ENCODE measurements at places on chromosomes 3 and 15. TPM values are rescaled to one million over a fixed set of nuclear protein-coding genes. Genes with fewer than 3 reads are reported as not detected.

The PLXNB1 gene
- total RNA-seq, result 160 TPM

GRCh38 chr3:158086776-158087175 lies 19.4 kb downstream of the SHOX2 start:
- no peaks in the 10 kb centered on the region for H3K36me3 ChIP-seq
- no peaks in the 10 kb centered on the region for H3K27me3 ChIP-seq
- H3K27ac ChIP-seq, result no peak overlapping the region
- H3K4me3 ChIP-seq, result no peak overlapping the region

The DAZL gene
- not detected for total RNA-seq

- H3K4me3 ChIP-seq, result no peak overlapping the region
- no peak for DNase-seq
- H3K36me3 ChIP-seq, result no peaks in the 10 kb centered on the region
- no peaks in the 10 kb centered on the region for H3K27me3 ChIP-seq
- H3K4me1 ChIP-seq, result no peaks in the 10 kb centered on the region
These were observed 38.6 kb downstream of the MGA start for GRCh38 chr15:41698779-41699178.

DNA sequence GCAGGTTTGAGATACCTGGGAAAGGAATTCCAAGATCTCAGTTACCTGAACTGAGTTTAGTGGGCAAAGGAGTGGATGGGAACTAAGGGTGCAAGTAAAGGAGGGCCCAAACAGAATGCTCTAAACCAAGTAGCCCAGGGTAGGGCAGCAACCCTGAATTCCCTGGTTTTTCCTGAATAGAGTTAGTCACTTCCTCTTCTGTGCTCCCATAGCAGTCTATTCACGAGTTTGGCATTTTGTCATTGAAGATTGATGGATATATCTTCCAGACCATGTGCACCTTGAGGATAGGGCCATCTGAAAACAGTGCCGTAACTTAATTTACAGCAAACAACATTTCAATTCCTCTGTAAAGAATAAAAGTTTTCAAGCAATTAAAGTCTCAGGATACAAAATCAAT lies 18.5 kb upstream of the PTX3 start:
- H3K27me3 ChIP-seq, result no peaks in the 10 kb centered on the region
- H3K36me3 ChIP-seq, result no peaks in the 10 kb centered on the region
- no peak for DNase-seq
- H3K27ac ChIP-seq, result no peak overlapping the region
- no peaks in the 10 kb centered on the region for H3K4me1 ChIP-seq

The CFAP20DC gene
- not detected for total RNA-seq

The DPPA2 gene
- total RNA-seq, result not detected

- no peak for DNase-seq
- H3K27ac ChIP-seq, result no peak overlapping the region
- H3K27me3 ChIP-seq, result no peaks in the 10 kb centered on the region
- no peaks in the 10 kb centered on the region for H3K4me1 ChIP-seq
These were observed 219.7 kb upstream of the SGO1 start for GRCh38 chr3:20405744-20406143.

- H3K27ac ChIP-seq, result peak overlapping the region; percentile 84
- DNase-seq, result no peak
- no peak overlapping the region for H3K4me3 ChIP-seq
- H3K27me3 ChIP-seq, result no peaks in the 10 kb centered on the region
- no peaks in the 10 kb centered on the region for H3K36me3 ChIP-seq
These were observed 256.0 kb upstream of the ZPLD1 start for GRCh38 chr3:102178817-102179216.

DNA sequence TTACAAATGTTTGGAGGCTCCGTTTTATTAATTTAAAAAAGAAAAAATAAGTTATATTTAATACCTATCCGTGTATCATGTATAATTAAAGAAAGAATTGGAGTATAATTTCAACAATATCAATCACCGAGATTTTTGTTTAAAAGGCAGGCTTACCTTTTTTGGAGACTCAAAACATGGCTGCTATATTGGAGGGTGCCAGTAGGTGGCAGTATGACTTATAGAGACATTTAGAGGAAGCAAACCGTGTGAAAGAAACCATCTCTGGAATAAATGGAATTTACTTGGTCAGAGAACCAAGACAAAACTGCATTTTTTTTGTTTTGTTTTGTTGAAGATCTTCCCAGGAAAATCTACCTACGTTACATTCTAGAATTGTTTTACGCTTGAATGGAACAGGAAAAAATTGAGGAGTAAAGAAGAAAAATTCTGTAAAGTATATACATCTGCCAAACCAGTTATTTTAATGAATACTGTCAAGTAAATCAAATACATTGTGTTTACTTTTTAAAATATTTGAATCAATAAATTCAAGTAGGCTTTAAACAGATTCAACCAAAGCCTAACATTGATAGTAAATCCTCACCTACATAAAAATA lies 802.6 kb upstream of the ALCAM start:
- H3K27ac ChIP-seq, result no peak overlapping the region
- H3K4me1 ChIP-seq, result no peaks in the 10 kb centered on the region
- DNase-seq, result peak; percentile 78
- no peak overlapping the region for H3K4me3 ChIP-seq

- H3K4me3 ChIP-seq, result no peak overlapping the region
- no peaks in the 10 kb centered on the region for H3K36me3 ChIP-seq
- no peak for DNase-seq
- no peaks in the 10 kb centered on the region for H3K27me3 ChIP-seq
- H3K27ac ChIP-seq, result peak overlapping the region; percentile 81
These were observed 253.5 kb upstream of the ZPLD1 start for GRCh38 chr3:102181175-102181920.

GRCh38 chr3:42749753-42750231 lies 23.3 kb downstream of the CCDC13 start:
- H3K4me3 ChIP-seq, result no peak overlapping the region
- H3K4me1 ChIP-seq, result peaks cover 31% of the 10 kb centered on the region
- H3K36me3 ChIP-seq, result no peaks in the 10 kb centered on the region
- no peak for DNase-seq
- peak overlapping the region; percentile 53 for H3K27ac ChIP-seq

- H3K27ac ChIP-seq, result peak overlapping the region; percentile 99
- H3K27me3 ChIP-seq, result no peaks in the 10 kb centered on the region
- H3K4me1 ChIP-seq, result peaks cover 35% of the 10 kb centered on the region
- peak; percentile 85 for DNase-seq
These were observed 658 bp downstream of the EOGT start for GRCh38 chr3:69012800-69013252.

The GRM7 gene
- 4.8 TPM for total RNA-seq

DNA sequence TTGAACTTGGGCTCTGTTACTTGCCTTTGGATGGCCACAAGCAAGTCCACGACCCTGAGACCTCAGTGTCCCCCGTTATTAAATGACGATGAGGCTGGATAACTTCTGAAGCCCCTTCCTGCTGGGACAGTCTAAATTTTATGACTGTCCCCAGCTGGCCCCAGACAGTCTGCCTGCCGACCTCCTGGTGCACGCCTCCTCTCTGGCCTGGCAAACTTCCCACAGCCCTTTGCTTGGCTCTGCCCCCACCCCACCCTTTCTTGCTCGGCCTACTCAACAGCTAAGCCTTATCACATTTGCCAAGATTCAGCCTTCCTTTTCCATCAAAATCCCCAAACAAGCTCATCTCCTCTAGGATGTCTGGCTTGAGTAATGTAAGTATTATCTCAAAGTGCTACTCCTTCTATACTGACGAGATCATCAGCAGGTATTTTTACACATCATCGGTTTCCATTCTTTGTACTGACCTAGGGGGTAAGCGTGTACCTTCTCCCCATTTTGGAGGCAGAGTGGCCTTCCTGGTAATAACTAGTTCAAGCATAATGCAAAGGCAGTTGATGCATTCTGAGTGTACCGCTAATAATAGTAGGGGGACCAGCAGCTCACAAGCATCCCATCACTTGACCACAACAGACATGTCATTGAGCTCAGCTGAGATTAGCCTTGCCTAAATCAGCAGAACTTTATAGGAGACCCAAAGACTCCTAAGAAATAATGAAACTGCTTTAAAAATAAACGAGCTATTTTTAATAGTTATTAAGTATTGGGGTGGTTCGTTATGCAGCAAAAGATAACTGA lies 120.8 kb upstream of the HACD2 start:
- H3K36me3 ChIP-seq, result peaks cover 20% of the 10 kb centered on the region
- H3K4me3 ChIP-seq, result no peak overlapping the region
- peak overlapping the region; percentile 91 for H3K27ac ChIP-seq
- DNase-seq, result no peak
- H3K27me3 ChIP-seq, result no peaks in the 10 kb centered on the region

GRCh38 chr3:155362808-155363689 lies 69.6 kb upstream of the STRIT1 start:
- H3K4me3 ChIP-seq, result no peak overlapping the region
- H3K27ac ChIP-seq, result no peak overlapping the region
- DNase-seq, result no peak
- H3K36me3 ChIP-seq, result no peaks in the 10 kb centered on the region

DNA sequence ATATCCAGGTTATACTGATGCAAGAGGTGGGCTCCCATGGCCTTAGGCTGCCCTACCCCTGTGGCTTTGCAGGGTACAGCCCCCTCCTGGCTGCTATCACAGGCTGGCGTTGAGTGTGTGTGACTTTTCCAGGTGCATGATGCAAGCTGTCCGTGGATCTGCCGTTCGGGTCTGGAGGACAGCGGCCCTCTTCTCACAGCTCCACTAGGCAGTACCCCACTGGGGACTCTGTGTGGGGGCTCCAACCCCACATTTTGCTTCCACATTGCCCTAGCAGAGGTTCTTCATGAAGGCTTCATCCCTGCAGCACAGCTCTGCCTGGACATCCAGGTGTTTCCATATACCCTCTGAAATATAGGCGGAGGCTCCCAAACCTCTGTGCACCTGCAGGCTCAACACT lies 339.6 kb upstream of the ARL6 start:
- no peaks in the 10 kb centered on the region for H3K36me3 ChIP-seq
- no peak for DNase-seq
- no peak overlapping the region for H3K4me3 ChIP-seq
- H3K27ac ChIP-seq, result no peak overlapping the region
- no peaks in the 10 kb centered on the region for H3K27me3 ChIP-seq

- H3K36me3 ChIP-seq, result no peaks in the 10 kb centered on the region
- no peaks in the 10 kb centered on the region for H3K4me1 ChIP-seq
- no peaks in the 10 kb centered on the region for H3K27me3 ChIP-seq
- no peak overlapping the region for H3K4me3 ChIP-seq
These were observed 580.4 kb upstream of the TBL1XR1 start for GRCh38 chr3:177777699-177778098.

DNA sequence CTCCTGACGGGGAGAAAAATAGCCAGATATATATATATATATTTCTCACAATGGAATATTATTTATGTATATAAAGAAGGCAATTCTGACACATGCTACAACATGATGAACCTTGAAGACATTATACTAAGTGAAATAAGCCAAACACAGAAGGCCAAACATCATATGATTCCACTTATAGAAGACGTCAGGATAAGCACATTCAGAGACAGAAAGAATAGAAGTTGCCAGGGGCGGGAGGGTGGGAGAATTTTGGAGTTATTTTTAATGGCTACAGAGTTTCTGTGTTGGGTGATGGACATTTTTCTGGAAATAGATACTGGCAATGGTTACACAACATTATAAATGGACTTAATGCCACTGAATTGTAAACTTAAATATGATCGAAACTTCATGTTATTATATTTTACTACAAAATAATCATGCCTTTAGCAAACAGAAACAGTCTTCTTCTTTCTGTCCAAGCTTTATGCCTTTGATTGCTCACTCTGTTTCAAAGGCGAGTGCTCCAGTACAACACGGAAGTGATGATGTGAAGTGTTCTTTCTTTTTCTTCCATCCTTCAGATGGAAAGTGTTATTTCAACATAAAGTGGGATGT lies 514.0 kb downstream of the OCA2 start:
- no peak overlapping the region for H3K4me3 ChIP-seq
- no peaks in the 10 kb centered on the region for H3K4me1 ChIP-seq
- no peak overlapping the region for H3K27ac ChIP-seq
- DNase-seq, result no peak

GRCh38 chr15:69096626-69097025 lies 63.8 kb upstream of the GLCE start:
- no peak for DNase-seq
- H3K4me1 ChIP-seq, result no peaks in the 10 kb centered on the region
- no peak overlapping the region for H3K4me3 ChIP-seq
- no peak overlapping the region for H3K27ac ChIP-seq

GRCh38 chr15:96349034-96349856 lies 18.7 kb downstream of the NR2F2 start:
- no peaks in the 10 kb centered on the region for H3K4me1 ChIP-seq
- no peaks in the 10 kb centered on the region for H3K27me3 ChIP-seq
- H3K4me3 ChIP-seq, result no peak overlapping the region
- peak overlapping the region; percentile 46 for H3K27ac ChIP-seq

- no peak overlapping the region for H3K4me3 ChIP-seq
- no peaks in the 10 kb centered on the region for H3K4me1 ChIP-seq
- no peaks in the 10 kb centered on the region for H3K27me3 ChIP-seq
- H3K27ac ChIP-seq, result peak overlapping the region; percentile 1
These were observed 29.1 kb upstream of the PDZRN3 start for GRCh38 chr3:73653877-73654276.

DNA sequence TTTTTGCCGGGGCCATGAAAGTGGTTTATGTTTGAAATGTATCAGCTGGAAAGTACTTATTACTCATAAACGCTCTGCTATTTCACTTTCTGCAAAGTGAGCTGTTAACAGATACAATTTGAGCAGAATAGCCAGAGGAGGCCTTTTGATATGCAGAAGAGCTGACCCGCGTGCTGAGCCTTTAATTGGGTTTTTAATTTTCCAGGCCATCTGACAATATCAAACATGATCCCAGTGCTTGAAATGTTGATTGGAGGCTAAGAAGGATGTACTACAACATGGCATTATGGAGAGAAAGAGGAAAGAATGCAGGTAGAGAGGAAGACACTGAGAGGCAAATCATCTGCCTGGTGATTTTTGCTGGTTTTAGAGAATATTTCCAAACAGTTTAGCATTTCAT lies 261.3 kb upstream of the MEIS2 start:
- no peak for DNase-seq
- no peaks in the 10 kb centered on the region for H3K36me3 ChIP-seq

DNA sequence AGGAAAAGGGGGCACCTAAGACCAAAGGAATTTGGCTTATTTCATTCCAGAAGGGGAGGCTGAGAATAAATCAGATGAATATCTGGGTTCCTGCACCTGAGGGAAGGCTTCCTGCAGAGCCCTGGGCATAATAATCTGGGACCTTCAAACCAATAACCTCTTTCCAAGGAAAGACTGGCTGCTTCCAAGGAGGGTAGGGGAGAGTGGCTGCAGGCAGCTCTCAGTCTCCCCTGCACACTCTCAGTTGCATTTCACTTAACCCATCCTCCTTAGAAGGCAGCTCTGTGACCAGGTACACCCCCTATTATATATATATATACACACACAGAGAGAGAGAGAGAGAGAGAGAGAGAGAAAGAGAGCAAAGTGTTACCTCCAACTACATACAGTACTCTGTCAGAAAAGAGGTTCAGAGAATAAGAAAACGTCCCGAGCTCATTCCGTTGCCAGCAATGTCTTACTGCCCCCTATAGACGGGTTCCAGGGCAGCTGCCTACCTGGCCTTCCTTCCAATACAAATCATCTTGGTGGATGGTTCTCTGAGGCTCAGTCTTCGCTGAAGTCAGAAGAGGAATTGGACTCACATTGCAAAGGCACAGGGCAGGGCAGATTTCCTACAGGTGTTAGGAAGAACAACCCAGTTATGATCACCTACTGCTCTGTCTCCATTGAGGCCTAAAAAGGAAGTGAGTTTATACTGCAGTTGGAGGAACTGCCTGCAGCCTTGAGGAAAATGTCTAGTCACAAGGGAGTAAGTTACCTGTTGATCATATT lies 26.1 kb downstream of the CAPN3 start:
- no peaks in the 10 kb centered on the region for H3K27me3 ChIP-seq
- no peak overlapping the region for H3K27ac ChIP-seq
- no peak for DNase-seq

GRCh38 chr3:186021673-186022362 lies 84.0 kb upstream of the TRA2B start:
- no peaks in the 10 kb centered on the region for H3K4me1 ChIP-seq
- no peaks in the 10 kb centered on the region for H3K36me3 ChIP-seq

Data from ascending aorta (tissue), 2 donors.